CD4-positive, alpha-beta T cell treated with Interleukin-21 for 1 hour (primary cell): ENCODE measurements at places on chromosomes 1 and 21.

DNA sequence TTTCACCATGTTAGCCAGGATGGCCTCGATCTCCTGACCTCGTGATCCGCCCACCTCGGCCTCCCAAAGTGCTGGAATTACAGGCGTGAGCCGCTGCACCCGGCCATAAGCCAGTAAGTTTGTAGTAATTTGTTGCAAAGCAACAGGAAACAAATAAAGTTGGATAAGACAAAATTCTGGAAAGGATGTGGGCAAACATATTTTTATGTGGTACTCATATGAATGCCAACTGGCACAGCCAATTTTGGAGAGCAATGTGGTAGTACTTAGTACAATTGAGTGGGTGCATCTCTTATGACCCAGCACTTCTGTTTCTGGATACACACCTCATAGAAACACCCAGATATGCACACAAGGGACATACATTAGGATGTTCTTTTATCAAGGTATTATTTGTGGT, 8.4 kb upstream of the IL12RB2 start:
- no peak for DNase-seq

- DNase-seq: no peak
These were observed 19.6 kb downstream of the TMCC2 start for GRCh38 chr1:205247130-205247921.

DNA sequence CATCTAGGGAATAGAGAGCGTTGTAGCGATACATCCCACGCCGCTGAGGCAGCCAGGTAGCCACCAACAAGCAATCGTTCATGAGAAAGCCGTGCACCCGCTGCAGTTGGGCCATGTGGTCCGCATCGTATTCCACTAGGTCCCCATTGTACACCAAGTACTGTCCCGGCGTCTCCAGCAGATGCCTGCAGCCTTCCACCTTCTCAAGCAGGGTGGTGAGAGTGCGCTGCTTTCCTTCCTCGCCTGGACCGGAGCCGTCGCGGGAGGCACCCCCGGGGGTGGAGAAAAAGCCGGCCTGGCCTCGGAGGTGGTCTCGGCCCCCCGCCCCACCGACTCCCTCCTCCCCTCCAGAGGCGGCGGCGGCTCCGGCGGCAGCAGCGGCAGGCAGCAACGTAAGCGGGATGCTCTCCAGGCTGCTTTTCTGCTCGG, 595 bp downstream of the EXOC8 start:
- no peak for DNase-seq

DNA sequence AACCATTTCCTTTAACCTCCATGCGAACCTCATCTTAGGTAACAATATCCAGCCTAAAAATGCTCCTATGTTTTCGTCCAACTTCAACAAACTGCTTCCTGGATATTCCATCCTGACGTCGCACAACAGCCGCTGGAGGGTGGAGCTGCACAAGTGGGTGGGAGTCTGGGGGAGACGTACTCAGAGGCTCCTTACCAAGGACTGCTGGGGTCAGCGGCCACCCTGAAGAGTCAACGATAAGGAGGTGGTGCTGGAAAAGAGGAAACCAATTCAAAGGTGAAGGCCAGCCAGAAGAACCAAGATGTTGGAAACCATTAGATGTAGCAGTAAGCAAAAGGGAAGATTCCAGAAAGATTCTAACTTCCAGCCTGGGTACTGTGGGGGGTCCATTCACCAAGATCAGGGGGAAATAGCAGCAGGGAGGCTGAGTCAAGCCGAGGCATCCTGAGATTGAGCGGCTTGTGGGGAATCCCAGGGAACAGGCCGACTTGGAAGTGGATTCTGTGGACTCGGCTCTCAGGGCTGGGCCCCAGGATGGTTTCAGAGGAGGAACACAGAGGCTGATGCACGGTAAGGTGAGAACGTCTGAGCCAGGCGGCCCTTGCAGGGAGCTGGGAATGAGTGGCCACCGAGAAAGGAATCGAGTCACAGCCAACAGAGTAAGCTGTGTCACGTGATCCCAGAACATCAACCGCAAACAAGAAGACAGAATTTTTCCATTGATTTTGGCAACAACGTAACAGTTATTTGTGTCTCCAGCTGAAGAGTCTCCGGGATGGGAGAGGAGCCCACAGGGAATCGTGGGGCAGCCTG, 375.7 kb downstream of the NPHP4 start:
- DNase-seq: no peak

- DNase-seq: peak; percentile 32
These were observed at the start of gene VANGL1 for GRCh38 chr1:115641762-115642167. Gene VANGL1 (plus strand): TSS chr1:115641970. CDS start chr1:115651414, 9,444 bp downstream.

GRCh38 chr1:51487628-51488027, 31.4 kb downstream of the EPS15 start:
- DNase-seq: no peak

GRCh38 chr1:67636146-67636545, 48.9 kb upstream of the GADD45A start:
- DNase-seq: no peak

GRCh38 chr1:202317941-202318925, 23.5 kb downstream of the UBE2T start:
- DNase-seq: no peak

GRCh38 chr21:24881506-24881905, 725.8 kb downstream of the MRPL39 start:
- DNase-seq: no peak

- DNase-seq: no peak
These were observed 39.7 kb upstream of the PDE9A start for GRCh38 chr21:42613756-42614155.

DNA sequence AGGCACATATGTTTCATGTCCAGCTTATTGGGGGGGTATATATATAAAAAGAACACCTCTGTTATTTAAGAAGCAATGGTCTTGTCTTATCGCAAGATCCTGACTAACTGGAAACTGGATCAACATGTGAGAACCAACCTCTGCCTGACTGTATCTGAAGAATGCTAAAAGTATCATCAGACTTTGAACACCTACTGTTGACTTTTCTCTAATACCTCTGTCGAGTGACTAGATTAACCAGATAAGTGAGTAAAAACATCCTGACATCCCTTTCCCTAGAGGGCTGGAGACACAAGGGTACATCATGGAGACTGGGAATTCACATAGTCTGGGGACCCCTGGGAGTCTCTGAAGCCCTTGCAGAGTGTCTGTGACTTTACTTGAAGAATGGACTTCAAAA, 26.3 kb upstream of the PIGC start:
- DNase-seq: no peak

GRCh38 chr1:213376862-213377372, 325.9 kb downstream of the RPS6KC1 start:
- no peak for DNase-seq

GRCh38 chr1:97816927-97817326, 103.9 kb downstream of the DPYD start:
- no peak for DNase-seq
